Smooth muscle cell of the umbilical artery (primary cell): ENCODE measurements at places on chromosomes 2 and 18. TPM values are rescaled to one million over a fixed set of nuclear protein-coding genes. Genes with fewer than 3 reads are reported as not detected.

The BMP10 gene
- not detected in 2 replicates for total RNA-seq

The TMEM127 gene
- total RNA-seq = 18.7 and 24.3 TPM in 2 replicates

The ERFE gene
- total RNA-seq = 0.65 TPM in 1 of 2 replicates, not detected in the other

The CD226 gene
- total RNA-seq = 5.3 and 6.4 TPM in 2 replicates

The CTLA4 gene
- total RNA-seq = not detected in 2 replicates

The BMPR2 gene
- 33.0 and 50.1 TPM in 2 replicates for total RNA-seq

The CFAP65 gene
- not detected in 2 replicates for total RNA-seq

The SLC9A2 gene
- not detected in 2 replicates for total RNA-seq

The LRRC30 gene
- total RNA-seq = not detected in 2 replicates

The MORN2 gene
- total RNA-seq = 5.9 and 21.7 TPM in 2 replicates

The FSIP2 gene
- total RNA-seq = 0.05 TPM in 1 of 2 replicates, not detected in the other

The FOXD4L1 gene
- 0.05 and 0.30 TPM in 2 replicates for total RNA-seq

The KCNK3 gene
- 0.30 and 0.46 TPM in 2 replicates for total RNA-seq

The CXCR4 gene
- 0.30 and 0.74 TPM in 2 replicates for total RNA-seq

The PPP1R1C gene
- total RNA-seq = 0.28 TPM in 1 of 2 replicates, not detected in the other

The IL36RN gene
- not detected in 2 replicates for total RNA-seq

The CNDP1 gene
- not detected in 2 replicates for total RNA-seq
